ENCODE measurements at places on chromosomes 2 and 18. TPM values are rescaled to one million over a fixed set of nuclear protein-coding genes. Genes with fewer than 3 reads are reported as not detected.

GPC1 gene
- total RNA-seq, result 103 TPM

SERPINB5 gene
- total RNA-seq, result not detected

KIAA2012 gene
- total RNA-seq, result not detected

G6PC2 gene
- not detected for total RNA-seq

EGR4 gene
- total RNA-seq, result 0.16 TPM

LRRC30 gene
- not detected for total RNA-seq

SLC19A3 gene
- 3.5 TPM for total RNA-seq

TMEM200C gene
- 0.26 TPM for total RNA-seq

LOXHD1 gene
- not detected for total RNA-seq

SLC5A7 gene
- not detected for total RNA-seq

SERPINB11 gene
- total RNA-seq, result not detected

SLC35F5 gene
- total RNA-seq, result 38.7 TPM

IL36A gene
- not detected for total RNA-seq

GRCh38 chr2:177551989-177552421 is 159.4 kb downstream of the AGPS start:
- no peak for DNase-seq

DNA sequence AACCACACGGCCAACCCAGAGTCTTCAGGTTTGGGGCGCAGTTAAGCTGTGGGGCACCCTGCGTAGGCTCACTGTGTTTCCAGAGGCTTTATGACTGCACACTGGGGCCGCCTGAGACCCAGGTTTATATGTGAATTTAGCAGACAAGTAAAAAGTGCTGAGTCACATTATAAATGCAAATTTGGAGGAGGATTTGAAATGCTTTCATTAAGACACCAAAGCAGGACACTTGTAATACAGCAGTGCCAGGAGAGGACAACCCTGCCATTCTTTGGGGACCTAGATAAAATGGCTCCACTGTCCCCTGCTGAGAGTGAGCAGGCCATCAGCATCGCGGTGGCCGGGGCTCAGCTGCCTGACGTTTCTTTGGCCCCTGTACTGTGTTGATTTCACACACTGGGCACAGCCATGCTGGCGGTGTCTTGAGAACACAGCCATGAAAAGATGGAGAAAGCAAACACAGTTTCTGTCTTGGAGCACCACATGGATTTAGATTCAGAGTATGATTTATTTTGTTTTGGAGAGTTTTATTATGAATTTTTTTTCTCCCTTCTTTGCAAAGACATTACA is 10.2 kb downstream of the ACKR3 start:
- DNase-seq, result no peak

DNA sequence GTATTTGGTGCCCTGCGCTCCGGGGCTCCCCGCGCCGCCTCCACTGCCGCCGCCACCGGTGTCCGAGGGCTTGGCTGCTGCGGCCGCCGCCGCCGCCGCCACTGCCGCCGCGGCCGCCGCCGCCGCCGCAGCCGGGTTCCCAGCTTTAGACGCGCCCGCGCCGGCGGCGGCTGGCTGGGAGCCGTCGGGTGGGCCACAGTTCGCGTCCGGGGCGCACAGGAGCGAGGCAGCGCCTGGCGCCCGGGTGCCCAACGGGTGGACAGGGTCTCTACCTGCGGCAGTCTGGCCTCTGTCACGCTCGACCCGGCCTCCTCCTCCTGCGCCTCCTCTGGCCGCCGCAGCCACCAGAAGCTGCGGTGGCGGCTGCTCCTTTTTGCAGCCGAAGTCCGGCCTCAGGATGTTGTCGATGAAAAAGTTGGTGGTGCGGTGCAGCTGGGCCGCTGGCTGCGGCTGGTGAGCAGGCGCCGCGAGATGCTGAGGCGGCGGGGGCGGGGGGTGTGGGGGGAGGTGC is 951 bp downstream of the EN1 start:
- DNase-seq, result no peak

DNA sequence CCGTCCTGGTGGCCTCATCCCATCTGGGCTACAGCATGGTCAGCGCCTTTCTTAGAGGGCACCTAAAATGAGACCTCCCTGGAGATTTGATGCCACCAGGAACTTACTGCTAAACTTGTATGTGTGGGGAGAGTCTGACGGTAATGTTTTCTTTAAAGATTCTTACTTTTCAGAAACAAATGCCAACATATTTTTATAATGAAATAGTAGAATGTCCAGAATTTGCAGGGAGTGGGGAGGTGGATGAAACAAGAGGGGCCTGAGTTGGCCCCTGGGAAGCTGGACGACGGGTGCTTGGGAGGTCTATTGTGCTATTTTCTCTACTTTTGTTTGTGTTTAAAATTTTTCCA is 118.8 kb upstream of the CTDP1 start:
- DNase-seq, result no peak

GRCh38 chr2:27255660-27256059 is 7.2 kb downstream of the SLC30A3 start:
- no peak for DNase-seq

- DNase-seq, result no peak
Measured at GRCh38 chr2:202769201-202769600, 102.4 kb downstream of the ICA1L start.

GRCh38 chr2:106316915-106317314 is 122.8 kb upstream of the UXS1 start:
- no peak for DNase-seq

- no peak for DNase-seq
Measured at GRCh38 chr18:13894531-13894930, 20.8 kb downstream of the MC2R start.

- DNase-seq, result no peak
Measured at GRCh38 chr2:37323781-37324535, 675 bp downstream of the PRKD3 start.

DNA sequence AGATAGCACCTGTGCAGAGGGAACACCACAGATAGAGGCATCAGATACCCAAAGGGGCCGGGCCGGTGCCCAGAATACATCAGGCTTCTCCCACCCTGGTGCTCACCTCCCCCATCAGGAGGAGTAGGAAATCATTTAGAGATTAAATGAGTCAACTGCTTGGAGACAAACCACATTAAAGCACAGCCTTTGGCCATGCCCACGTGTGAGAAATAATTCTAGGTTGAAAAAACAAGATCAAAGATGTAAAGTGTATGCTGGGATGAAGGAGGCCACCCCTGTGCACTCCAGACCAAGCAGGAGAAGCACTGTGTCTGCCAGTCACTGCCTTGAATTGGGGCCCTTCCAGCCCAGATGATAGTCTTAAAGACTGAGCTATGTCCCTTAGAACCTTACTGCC is 152.8 kb upstream of the ACAA2 start:
- DNase-seq, result no peak

- DNase-seq, result no peak
Measured at GRCh38 chr18:54679318-54680149, 88.5 kb downstream of the DYNAP start.

GRCh38 chr2:168552450-168552856 is 96.4 kb downstream of the CERS6 start:
- DNase-seq, result no peak

DNA sequence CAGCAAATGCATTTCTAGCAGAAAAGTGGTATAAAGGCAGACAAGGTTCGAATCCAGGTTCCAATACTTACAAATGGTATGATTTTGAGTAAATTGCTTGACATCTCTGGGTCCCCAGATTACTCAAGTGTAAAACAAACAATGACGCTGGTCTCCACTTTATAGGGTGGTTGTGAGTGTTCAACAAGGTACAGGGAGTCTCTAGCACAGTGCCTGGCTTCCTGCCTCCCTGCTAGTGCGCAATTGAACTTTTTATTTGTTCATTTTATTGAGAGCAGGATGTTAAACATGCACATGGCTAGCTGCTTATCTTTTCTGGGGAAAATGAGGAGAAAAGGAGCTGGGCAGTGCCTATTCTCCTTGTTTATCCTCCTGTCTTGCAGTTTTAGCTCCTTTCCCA is 74.9 kb upstream of the MYL1 start:
- no peak for DNase-seq

DNA sequence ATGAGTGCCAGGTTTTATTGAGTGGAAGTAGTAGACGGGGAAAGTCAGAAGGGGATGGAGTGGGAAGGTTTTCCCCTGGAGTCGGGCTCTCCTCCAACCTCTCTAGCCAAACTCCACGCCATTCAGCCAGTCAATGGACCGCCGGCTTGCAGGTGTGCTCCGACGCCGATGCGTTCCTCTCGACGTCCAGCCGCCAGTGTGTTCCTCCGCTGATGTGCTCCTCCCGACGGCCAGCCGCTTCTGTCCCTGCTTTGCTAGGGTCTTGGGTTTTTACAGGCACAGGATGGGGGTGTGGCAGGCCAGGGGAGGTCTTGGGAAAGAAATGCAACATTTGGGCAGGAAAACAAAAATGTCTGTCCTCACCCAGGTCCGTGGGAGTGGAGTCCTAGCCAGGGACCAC is 94.3 kb upstream of the TEX51 start:
- DNase-seq, result peak; percentile 40

DNA sequence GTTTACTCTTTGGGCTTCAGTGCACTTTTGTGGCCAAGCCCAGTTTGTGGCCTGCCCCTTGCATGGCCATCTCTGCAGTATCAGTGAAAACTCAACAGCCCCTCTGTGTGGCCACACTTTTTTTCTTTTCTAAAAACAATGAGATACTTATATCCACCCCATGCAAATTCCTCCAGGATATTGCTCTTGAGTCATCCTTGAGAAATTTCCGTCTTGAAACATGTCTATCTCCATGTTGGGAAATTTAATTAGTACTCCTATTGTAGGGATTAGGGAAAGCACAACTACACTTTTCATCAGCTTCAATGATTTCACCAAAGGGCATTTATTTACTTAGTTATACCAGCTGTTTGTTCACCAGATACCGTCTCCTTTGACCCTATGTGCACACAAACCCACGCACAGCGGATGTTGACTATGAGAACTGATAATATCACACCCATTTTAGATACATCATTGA is 993.1 kb downstream of the TSN start:
- no peak for DNase-seq

DNA sequence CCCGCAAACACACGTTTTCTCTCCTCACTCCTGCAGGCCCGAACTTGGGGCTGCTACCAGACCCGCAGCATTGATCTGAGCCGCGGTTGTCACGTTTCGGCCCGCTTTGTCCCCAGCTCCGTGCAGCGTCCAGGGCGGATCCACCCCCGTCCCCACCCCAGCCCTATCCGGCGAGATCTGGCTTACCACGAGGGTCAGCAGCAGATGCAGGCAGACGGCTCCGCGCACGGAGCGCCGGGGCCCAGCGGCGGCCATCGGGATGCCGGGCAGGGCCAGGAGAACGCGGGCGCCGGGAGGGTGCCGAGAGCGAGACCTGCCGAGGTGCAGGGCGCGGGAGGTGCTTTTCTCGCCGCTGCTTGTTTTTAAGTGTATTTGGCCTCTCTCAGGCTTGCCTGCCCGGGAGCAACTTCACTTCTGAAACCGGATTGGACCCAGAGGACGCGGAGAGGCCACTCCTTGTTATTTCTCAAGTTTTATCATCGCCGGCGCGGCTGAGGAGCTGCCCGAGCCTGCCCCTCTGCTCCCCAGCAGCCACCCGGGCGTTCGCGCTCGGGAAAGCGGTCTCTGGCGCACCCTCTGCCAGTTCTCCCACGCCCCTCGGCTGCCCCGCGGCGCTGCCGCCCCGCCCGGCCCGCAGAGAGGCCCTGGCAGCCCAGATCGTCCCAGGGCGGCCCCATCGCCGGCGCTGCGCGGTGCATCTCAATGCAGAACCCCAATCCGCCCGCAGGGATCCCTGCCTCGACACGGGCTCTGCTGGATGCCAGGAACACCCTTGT is at the start of gene DSC3:
Gene DSC3, minus strand, starts transcription at position 337 of the 776 bp plus-strand sequence. Its CDS starts 82 bp downstream, at position 255.
- no peak for DNase-seq

GRCh38 chr2:45102141-45102540 is 92.9 kb upstream of the SIX2 start:
- DNase-seq, result no peak

GRCh38 chr18:36047521-36047920 is 19.8 kb downstream of the RPRD1A start:
- no peak for DNase-seq

DNA sequence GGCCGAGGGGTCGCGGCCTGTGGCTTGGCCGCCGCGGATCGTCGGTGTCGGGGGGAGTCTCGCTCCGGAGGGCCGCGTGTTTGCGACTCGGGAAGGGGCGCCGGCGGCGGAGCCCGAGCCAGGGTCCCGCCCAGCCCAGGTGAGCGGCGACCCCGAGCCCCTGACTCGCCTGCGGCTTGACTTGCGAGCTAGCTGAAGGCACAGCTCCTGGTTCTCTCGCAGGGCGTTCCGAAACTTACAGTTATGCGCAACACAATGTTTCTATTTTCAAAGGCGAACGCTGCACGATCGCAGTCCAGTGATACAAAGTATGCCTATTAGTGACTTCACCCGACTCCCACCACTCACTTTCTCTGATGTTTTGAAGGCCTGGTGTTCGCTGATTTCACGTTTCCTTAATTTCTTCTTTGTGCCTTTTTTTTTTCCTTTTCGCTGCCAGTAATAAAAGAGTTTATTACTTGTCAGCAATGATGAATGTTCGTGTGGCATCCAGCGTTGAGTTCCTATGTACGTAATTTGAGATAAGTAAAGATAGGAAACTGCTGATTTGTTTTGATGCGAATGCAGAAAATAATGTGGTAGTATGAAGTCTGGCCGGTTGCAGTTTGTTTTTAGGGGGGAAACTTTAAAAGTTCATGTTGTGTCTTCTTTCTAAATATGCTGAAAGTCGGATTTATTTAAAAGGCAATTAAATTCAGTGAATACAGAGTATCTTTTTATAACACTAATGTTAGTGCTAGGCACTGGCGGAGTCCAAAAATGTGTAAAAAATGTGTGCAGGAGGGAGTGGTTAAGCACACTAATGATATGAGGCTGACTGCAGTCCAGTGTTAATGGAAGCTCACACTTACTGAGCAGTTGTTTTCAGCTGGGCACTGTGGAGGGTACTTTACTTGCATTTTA is 706 bp downstream of the UBXN2A start:
- DNase-seq, result no peak

- no peak for DNase-seq
Measured at GRCh38 chr2:231397011-231397927, 1.8 kb downstream of the B3GNT7 start.

DNA sequence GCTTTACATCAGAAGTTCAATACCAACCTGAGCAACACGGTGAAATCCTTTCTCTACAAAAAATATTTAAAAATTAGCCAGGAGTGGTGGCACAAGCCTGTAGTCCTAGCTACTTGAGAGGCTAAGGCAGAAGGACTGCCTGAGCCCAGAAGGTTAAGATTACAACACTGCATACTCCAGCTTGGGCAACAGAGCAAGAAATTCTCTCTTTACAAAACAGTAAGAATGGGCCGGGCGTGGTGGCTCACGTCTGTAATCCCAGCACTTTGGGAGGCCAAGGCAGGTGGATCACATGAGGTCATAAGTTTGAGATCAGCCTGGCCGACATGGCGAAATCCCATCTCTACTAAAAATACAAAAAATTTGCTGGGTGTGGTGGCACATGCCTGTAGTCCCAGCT is 113.2 kb downstream of the USP34 start:
- DNase-seq, result no peak

Measured in right atrium auricular region (tissue), 2 donors.